ENCODE measurements at places on chromosomes 2 and 18. TPM values are rescaled to one million over a fixed set of nuclear protein-coding genes. Genes with fewer than 3 reads are reported as not detected.
A peak's percentile ranks its signal among the peaks of the same experiment; 100 is the strongest.

Gene GULP1
- total RNA-seq, result 23.0 TPM

Gene MYL1
- not detected for total RNA-seq

Gene SIX3
- not detected for total RNA-seq

DNA sequence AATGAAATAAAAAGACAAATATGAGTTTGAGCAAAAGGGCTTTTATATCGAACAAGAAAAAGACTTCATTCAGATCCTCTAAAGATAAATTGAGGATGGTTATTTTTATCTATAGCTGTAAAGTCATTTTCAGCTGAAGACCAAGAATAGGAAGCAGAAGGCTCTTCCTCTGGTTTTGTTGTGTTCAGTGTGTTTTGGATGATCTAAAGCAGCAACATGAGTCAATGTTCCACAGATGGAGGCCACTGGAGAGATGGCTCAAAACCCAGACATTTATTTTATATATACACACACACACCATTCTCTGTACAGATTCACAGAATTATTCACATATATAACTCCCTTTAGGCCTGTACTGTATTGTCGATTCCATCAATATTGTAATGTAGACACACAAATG lies 424.3 kb downstream of the MBD2 start:
- no peak for DNase-seq

DNA sequence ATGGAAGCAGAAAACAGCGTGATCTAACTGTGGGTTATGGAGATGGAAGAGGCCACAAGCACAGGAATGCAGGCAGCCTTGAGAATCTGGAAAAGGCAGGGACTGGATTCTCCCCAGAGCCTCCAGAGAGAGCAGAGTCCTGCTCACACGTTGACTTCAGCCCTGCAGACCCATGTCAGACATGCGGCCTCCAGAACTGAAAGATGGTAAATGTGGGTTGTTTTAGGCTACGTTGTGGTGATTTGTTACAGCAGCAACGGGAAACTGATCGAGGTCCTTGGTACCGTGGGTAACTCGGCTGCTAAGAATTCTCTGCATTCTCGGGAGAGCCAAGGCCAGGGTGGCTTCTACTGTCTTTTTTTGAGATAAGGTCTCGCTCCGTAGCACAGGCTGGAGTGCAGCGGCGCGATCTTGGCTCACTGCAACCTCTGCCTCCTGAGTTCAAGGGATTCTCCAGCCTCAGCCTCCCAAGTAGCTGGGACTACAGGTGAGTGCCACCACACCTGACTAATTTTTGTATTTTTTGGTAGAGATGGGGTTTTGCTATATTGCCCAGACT lies 97.1 kb downstream of the ACKR3 start:
- DNase-seq, result no peak

DNA sequence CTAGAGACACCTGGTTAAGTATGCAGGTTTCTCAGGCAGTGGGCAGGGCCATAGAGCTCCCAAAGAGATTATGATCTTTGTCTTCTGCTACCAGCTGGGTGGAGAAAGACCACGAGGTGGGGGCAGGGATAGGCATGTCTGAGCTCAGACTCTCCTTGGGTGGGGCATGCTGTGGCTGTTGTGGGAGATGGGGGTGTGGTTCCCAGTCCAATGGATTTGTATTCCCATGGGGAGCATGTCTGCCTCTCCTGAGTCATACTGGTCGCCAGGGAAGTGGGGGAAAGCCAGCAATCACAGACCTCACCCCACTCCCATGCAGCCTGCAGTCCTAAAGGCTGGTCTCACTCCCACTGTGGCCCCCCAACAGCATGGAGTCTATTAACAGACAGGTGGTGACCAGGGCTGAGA lies 31.4 kb upstream of the RHOB start:
- no peak for DNase-seq

- no peak for DNase-seq
These were observed 41.3 kb downstream of the SCG2 start for GRCh38 chr2:223560749-223561435.

DNA sequence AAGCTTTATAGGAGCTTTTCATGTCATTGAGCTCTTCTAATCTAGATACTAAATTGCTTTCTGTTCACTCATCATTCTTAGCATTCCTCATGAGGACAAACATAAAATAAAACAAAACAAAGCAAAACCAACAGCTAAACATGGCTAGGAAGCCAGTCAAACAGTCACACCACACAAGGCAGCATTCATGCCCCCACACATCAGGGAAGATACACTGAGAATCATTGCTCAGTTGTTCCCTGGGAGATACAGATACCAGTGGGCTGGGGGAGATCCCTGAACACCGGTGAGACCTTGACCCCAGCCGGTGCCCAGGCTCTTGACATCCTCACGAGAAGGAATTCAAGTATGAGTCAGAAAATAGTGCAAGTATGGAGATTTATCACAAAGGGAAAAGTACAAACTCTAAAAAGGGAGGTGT lies 177.9 kb upstream of the ARL4C start:
- no peak for DNase-seq

- peak; percentile 84 for DNase-seq
These were observed 112.9 kb downstream of the CSRNP3 start for GRCh38 chr2:165582409-165582808.

GRCh38 chr2:88091943-88092342 lies 24.3 kb downstream of the SMYD1 start:
- DNase-seq, result no peak

DNA sequence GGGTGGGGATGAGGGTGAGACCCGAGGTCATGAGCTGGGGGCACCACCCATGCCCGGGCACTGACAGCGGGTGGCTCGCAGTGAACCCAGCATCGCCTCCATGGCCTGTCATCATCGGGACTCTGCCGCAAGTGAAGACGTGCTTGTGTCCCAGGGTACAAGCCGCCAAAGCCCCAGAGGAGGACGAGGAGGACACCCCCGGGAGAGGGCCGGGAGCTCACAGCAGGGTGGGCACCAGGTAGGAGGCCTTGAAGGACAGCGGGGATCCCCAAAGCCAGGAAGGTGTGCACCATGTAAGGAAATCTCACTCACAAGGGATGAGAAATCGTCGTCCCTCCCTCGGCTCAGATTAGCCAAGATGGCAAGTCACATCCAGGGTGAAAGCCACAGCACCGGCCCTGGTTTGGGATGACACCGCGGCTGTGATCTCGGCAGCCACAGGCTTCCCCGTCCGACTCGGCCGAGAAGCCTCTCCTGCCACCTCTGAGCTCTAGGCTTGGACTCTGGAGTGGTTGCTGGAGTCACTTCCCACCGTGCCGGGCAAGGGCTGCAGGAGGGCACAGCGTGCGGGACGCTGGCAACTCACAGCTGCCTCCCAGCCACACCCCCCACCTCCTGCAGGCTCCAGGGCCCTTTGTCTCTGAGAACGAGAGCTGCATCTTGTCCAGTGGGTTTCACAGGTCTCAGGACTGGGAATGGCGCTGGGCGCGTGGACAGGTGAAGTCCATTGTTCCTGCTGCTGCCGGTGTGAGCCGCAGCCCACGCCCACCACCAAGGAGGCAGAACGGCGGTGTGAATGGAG lies 81.6 kb upstream of the CTDP1 start:
- peak; percentile 79 for DNase-seq

DNA sequence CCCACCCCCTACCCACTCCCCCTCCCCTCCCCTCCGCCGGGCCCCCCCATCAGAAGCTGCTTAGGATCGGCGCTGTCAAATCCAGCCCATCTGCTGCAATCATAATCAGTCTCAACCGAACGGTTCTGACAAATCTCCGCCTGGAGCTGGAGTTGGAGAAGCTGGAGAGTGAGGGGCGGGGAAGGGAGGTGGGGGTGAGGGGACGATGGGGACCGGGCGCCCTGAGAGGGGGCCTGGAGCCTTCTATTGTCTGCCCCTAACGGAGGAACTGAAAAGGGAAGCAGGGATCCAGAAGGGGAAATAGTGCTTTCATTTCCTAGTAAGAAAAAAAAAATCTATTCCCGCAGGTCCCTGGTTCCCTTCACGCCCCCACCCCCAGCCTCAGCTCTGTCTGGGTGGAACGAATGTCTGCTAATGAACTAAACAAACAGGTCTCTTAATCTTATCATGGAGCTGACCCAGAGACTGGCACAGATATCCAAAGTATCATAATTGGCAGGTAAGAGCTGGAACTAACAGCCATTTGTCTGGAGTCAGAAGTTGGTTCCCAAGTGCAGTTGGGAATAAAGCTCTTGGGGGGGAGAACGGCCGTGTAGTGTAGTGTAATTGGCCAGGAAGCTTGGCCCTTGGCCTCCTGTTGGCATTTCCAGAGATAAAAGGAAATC lies 301.2 kb downstream of the NCKAP5 start:
- DNase-seq, result no peak

DNA sequence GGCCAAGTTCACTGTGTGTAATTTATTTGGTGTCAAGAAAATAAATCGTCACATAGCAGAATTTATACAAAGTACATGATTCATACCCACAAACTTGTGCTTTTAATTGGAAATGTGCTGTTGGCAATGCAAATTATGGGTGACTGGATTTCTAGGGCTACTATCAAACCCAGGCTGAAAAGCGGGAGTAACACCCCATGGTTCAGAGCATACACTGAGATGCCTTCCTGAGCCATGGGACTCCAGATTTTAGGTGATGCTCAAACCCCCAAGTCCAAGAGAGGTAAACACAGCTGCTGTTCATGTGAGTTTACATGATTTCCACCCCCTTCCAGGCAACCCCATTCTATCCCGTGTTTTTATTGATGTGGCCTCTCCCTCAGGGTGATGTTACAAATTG lies 565.9 kb upstream of the ID2 start:
- DNase-seq, result no peak

- DNase-seq, result peak; percentile 75
These were observed 2.0 kb downstream of the ESPNL start for GRCh38 chr2:238101891-238102841.

GRCh38 chr18:23902396-23902795 lies 112.2 kb upstream of the TTC39C start:
- DNase-seq, result no peak

Measured in osteoblast (primary cell).